ENCODE measurements at places on chromosomes 6 and 20. TPM values are rescaled to one million over a fixed set of nuclear protein-coding genes. Genes with fewer than 3 reads are reported as not detected.

GRCh38 chr6:152380351-152380767, 256.8 kb downstream of the SYNE1 start:
- H3K36me3 ChIP-seq = no peaks in the 10 kb centered on the region
- peaks cover 1% of the 10 kb centered on the region for H3K27me3 ChIP-seq
- no peak for DNase-seq
- H3K27ac ChIP-seq = no peak overlapping the region
- H3K4me3 ChIP-seq = no peak overlapping the region
- no peaks in the 10 kb centered on the region for H3K4me1 ChIP-seq

GRCh38 chr6:10555625-10556309, 34.6 kb downstream of the GCNT2 start:
- H3K27me3 ChIP-seq = no peaks in the 10 kb centered on the region
- no peak for DNase-seq

DNA sequence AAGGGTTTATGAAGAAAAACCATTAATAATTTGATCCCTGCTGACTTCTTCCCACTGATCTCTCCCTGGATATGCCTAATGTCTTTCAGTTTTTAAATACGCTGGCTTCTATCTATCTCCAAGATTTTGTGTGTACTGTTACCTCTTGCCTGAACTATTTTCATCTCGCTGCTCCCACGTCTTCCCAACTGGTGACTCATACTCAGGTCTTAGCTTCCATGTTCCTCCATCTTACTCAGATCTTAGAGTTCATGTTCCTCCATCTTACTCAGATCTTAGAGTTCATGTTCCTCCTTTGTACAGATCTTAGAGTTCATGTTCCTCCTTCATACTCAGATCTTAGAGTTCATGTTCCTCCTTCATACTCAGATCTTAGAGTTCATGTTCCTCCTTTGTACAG, 21.6 kb downstream of the GPR6 start:
- no peaks in the 10 kb centered on the region for H3K4me1 ChIP-seq
- H3K4me3 ChIP-seq = no peak overlapping the region
- H3K27ac ChIP-seq = no peak overlapping the region
- DNase-seq = no peak

TGM2 gene
- total RNA-seq = 0.43 TPM

DLL1 gene
- total RNA-seq = 15.2 TPM

ARFGEF3 gene
- total RNA-seq = 0.28 TPM

RAD21L1 gene
- not detected for total RNA-seq

GRM1 gene
- not detected for total RNA-seq
